Stimulated activated CD4-positive, alpha-beta T cell treated with anti-CD3 and anti-CD28 coated beads, Interleukin-1b, Interleukin-23, amount 100 ng/mL, for 48 hours (primary cell): ENCODE measurements at places on chromosomes 12 and 14.
A peak's percentile ranks its signal among the peaks of the same experiment; 100 is the strongest.

- DNase-seq, result no peak
Measured at GRCh38 chr12:78430551-78430950, 434.0 kb upstream of the SYT1 start.

DNA sequence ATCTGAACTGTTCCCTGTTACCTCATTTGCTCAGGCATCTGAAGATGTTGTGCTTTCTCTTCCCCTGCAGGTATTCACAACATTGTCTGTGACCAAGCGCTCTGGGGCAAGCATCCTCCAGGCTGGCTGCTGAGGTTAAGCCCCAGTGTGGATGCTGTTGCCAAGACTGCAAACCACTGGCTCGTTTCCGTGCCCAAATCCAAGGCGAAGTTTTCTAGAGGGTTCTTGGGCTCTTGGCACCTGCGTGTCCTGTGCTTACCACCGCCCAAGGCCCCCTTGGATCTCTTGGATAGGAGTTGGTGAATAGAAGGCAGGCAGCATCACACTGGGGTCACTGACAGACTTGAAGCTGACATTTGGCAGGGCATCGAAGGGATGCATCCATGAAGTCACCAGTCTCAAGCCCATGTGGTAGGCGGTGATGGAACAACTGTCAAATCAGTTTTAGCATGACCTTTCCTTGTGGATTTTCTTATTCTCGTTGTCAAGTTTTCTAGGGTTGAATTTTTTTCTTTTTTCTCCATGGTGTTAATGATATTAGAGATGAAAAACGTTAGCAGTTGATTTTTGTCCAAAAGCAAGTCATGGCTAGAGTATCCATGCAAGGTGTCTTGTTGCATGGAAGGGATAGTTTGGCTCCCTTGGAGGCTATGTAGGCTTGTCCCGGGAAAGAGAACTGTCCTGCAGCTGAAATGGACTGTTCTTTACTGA, 44.9 kb downstream of the EID3 start:
- DNase-seq, result no peak

DNA sequence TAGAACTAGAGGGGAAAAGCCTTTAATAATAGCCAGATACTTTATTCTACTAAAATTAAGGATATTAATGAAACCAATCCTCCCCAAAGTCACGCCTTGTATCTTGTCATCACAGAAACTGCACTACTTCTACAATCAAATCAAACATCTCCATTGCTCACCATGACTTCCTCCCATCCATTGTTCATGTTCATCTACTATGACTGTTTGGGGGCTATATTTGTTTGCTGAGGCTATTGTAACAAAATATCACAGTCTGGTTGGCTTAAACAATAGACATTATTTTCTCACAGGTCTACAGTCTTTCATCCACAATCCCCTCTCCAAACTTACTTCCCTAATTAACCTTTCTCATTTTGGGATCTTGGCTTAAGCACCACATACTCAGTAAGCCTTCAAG, 193.6 kb upstream of the FSCB start:
- no peak for DNase-seq

- no peak for DNase-seq
Measured at GRCh38 chr14:60509438-60510253, 700 bp downstream of the SIX6 start.

- DNase-seq, result no peak
Measured at GRCh38 chr14:27927519-27927918, 839.1 kb upstream of the FOXG1 start.

- no peak for DNase-seq
Measured at GRCh38 chr14:54698966-54699530, 132.1 kb downstream of the SAMD4A start.

DNA sequence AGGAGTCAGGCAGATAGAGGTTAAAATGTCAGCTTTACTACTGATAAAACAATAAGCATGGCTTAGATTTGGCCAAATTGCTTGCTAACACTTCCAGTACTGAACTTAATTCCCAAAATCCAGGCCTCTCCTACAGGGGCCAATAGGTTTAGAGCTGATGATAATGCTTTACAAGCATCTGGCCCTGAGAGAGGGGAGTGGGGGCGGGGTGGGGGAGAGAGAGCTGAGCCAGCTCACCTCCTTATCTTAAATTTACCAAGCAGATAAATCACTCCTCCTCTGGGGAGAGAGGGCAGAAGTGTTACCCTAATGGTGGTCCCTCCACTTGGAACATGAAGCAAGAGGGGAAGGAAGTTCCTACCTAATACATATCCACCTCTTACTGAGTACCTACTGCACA, 182.2 kb upstream of the CRY1 start:
- no peak for DNase-seq

GRCh38 chr14:95134304-95134933, 22.9 kb downstream of the DICER1 start:
- no peak for DNase-seq

DNA sequence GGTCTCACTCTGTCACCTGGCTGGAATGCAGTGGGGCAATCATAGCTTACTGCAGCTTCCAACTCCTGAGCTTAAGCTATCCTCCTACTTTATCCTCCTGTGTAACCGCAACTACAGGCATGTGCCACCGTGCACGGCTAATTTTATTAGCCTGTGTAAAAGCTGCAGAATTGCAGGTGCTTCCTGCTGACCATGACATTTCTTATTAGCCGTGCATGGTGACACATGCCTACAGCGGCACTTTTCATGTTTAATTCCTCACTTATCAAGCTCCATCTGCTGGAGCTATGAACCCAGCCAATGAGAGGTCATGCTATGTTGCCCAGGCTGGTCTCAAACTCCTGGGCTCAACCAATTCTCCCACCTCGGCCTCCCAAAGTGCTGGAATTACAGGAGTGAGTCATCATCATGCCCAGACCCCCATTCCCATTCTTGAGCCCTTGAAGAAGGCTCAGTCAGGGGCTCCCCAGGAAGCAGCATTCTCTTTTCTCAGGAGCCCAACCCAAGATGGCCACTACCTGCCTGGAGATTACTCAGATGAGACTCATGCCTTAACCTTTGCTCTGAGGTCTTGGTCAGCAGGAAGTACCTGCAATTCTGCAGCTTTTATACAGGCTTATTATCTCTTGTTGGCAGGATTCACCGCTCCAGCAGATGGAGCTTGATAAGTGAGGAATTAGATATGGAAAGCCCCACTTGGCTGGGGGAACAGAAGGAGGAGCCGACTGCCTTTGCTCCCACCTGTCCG, 503.2 kb downstream of the MED13L start:
- no peak for DNase-seq

GRCh38 chr14:51182131-51182565, 57.9 kb upstream of the TMX1 start:
- DNase-seq, result no peak

DNA sequence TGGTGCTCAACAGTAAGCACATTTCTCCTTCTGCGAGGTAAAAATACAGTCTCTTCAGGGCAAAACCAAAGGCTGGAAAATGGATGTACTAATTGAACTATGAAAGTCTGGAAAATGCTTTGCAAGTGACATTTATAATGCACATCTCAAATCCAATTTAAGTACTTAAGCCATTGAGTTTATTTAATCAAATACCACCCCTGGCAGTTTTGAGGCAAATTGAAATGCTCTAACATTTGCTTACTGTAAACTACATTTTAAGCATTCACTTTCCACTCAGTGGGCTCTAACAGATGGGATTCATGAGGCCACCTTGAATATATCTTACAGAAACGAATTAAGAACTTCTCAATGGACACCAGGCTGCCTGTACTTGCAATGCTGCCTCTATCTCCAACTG, 69.7 kb downstream of the HELB start:
- DNase-seq, result no peak

GRCh38 chr14:24171422-24172260, at the start of gene REC8:
TSS of gene REC8 (plus strand) at chr14:24172080. CDS start at chr14:24172553, 473 bp downstream.
- DNase-seq, result peak; percentile 80

- no peak for DNase-seq
Measured at GRCh38 chr14:29301571-29301970, 535.0 kb downstream of the FOXG1 start.

- DNase-seq, result no peak
Measured at GRCh38 chr14:63578300-63578699, 35.1 kb upstream of the PPP2R5E start.

GRCh38 chr14:73477618-73478266, 13.0 kb upstream of the RIOX1 start:
- DNase-seq, result no peak

DNA sequence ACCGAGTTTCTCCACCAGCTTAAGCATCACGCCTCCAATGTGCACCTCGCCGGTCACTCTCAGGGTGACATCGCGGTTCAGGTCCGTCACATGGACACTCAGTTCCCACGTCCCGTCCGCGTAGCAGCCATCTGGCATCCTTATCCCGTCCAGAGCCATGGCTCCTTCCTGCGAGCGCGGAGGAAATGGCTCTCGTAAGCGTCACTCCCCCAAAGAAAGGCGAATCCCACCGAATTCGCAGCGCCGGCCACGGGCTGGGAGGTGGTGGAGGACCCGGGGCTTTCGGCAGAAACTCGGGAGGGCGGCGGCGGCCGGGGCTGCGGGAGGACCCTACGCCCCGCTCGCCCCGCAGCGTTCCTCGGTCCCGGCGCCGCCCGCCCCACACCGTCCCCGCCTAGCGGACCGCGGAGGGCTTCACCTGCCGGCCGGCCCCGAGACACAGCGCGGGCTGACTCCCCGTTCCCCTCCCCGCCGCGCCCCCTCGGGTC, 396 bp downstream of the FERMT2 start:
- no peak for DNase-seq

DNA sequence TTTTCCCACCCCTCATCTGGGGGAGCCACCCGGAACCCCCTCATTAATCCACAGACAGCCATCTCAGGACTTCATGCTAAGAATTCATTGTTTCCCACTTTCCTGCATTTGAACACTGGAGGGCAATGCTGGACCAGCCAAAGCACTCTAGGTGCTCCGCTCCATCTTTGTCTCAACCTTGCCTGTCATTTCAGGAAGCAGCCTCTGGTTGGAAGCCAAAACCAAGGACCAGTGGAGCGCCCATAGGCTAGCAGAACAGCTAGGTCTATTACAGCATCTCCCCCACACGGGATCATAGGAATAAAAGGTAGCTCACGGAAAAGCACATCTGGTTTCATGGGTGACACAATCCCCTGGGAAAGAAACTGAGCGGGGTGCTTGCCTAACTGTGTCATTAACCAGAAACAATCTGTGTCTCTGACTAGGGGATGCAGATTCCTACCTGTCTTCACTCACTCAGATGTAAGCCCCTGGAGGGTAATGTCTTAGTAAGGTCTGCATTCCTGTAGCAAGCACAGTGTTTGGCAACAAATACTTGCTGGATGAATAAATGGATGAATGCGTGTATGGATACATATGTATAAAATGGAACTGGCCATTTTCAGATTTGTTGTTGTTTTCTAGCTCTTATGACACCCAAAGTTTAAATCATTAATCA, 197.0 kb downstream of the DAD1 start:
- no peak for DNase-seq

DNA sequence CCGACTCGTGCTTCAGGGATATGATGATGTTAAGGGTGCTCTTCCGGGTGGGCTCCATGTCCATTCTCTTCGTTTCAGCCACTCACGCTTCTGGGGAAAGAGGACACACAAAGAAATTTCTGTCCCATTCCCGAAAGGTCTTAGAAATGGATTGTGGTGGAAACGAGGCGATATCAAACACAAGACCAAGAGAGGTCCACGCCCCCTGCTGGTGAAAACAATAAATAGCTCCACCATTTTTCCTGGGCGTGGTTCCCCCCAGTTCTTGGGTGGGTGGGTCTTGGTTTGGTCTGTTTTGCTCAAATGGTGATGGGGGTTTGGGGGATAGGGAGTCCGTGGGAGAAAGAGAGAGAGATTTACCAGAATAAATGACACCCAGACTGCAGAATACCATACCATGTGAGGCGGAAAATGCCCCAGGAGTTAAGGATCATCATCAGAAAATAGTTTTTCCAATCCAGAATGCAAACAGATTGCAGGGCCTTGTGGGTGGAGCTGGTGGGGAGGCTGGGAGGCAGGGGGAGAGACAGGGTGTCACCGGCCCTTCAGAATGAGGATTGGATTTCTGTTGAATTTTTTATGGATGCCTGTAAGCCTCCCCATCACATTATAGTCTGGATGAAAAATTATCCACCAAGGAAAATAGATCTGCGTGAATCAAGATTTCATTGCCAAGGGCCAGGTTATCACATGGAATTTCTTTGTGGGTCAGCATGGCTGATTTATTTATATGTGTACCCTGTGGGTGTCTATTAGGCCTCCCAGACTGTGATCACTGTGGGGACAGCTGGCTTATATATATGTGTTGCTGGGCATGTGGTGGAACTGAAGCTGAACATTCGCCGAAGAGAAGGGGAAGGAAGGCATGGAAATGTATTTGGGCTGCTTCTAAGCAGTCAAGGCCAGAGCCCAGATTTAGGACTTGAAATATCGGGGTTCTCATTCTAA, 55.8 kb downstream of the SRRM4 start:
- peak; percentile 5 for DNase-seq

DNA sequence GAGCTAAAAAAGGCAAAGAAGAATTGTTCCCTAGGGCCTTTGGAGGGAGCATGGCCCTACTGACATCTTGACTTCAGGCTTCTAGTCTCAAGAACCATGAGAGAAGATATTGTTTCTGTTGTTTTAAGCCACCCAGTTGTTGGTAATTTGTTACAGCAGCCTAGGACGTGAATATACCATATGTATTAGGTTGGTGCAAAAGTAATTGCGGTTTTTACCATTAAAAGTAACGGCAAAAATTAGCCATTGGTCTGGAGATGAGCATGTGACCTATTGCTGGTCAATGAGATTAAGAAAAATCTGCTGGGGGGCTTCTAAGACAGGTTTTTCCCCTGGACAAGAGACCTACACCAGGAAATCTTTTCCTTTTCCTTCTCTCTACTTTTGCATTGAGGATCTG, 9.8 kb upstream of the HRK start:
- DNase-seq, result no peak

DNA sequence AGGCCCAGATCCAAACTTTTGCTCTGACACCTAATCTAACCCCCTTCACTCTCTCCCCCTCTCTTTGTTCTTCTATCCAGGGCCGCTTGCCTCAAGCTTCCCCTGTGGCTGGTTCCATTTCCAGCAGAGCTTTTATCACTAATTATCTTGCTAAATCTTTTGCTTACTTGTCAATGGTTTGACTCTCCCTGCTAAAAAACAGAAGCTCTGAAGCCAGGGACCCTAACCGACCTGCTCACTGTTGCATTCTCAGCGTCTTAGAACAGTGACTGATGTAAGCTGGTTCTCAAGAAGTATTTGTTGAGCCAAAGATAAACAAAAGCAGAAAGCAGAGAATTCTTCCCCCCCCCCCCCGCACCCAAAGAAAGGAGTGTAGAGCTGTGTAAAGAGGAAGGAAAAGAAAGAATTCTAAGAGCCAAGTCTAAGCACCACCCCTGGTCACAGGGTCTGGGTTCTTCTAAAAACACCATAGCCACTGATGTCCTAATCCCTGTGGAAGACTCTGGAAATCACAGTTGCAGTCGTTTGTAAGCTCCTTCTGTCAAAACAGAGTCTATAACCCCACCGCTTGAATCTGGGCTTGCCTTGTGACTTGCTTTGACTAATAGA, 385.8 kb downstream of the MED13L start:
- no peak for DNase-seq

GRCh38 chr12:69846976-69847375, 21.9 kb downstream of the MYRFL start:
- no peak for DNase-seq

- no peak for DNase-seq
Measured at GRCh38 chr14:77406718-77407117, 16.6 kb downstream of the NOXRED1 start.

- DNase-seq, result no peak
Measured at GRCh38 chr12:27937768-27938167, 34.8 kb downstream of the PTHLH start.
